ENCODE measurements at places on chromosomes 1 and 21.

GRCh38 chr21:43318841-43319781, 107.8 kb downstream of the SIK1 start:
- no peak for DNase-seq

DNA sequence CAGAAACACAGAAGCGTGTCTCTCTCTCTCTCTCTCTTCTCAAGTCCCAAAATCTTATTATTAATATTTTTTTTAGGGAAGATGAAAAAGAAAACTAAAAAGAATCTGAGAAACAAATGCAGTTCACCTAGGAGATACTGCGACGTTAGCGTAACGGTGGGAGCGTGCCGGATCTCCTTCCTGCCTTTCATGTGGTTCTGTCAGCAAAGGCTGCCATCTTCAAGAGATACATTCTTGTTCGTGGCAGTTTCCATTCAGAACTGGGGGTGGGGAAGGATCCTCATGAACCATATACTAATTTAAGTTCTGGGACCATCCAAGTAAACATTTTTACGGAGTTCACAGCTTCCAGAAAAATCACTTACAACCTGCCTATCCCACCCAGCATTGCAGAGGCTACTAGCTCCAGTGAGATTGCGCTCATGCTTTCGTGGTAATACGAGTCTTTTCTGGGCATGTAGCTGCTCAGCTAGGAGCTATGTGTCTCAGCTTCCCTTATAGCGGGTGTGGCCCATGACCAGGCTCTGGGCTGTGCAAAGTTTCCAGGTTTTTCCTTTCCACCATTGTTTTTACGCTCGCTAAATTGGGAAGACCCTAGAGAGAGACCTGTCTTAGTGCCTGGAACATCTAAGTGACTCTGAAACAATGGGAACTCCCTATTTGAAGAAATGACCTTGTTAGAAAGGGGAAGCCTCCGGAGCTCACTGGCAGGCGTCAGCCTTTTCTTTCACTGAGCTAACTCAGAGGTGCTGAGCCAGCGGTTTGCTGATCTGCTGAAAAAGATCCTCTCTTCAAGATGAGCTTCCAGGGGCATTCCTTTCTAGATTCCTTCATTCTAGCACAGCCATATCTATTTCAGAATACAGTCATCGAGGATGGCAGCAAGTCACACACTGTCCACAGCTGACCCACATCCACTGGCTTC, 17.3 kb downstream of the SLAMF1 start:
- no peak for DNase-seq

GRCh38 chr1:67459068-67459467, 28.9 kb upstream of the SERBP1 start:
- DNase-seq: no peak

- DNase-seq: no peak
Measured at GRCh38 chr1:2567083-2567679, 11.0 kb downstream of the TNFRSF14 start.

DNA sequence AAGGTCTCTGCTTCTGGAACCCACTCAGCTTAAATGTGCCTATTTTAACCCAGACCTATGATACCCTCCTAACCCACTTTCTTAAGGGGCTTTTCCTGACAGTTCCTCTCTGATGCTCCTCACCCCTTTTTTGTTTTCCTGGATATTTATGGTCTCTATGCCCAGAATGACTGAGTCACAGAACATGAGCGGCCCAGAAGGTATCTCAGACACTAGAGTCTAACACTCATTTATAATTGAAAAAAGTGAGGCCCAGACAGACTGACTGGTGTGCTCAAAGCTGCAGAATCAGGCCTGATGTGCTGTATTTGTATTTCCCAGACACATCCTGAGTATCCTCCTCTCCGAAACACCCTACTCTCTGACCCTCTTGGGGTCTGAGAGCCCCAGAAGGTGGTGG, 44.0 kb downstream of the LRRC71 start:
- no peak for DNase-seq

Data from SIG-M5 (cell line).